Activated CD4-positive, alpha-beta T cell treated with anti-CD3 and anti-CD28 coated beads, Interleukin-2, amount 50 U/mL, for 24 hours (primary cell): ENCODE measurements at places on chromosomes 2 and 18.

DNA sequence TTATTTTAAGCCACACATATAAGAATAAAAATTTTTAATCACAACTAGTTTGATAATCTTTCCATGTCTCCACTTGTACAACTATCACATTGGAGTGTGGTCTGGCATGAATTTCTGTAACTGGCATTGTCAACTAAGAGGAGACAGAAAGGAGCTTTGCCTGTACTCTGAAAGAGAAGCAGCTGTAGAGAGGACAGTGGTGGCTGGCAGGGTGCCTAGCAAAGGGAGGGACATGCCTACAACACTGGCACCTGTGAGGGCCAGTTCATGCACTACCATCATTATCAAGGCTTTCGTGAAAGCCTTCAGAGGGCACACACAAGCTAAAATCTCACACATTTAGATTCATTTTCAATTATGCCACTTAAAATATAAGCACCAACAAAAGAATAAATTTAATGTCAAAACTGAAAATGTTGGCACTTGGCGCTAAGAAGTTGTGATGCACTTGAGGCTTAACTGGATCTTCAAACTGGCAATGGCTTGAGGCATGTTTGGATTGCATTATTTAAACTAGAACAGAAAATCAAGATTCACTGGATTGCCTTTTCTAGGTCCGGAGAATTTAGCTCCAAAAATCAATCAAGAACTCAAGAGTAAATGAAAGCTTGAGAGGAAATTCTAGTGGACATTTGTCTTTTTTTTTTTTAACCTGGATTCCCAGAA lies 238.6 kb downstream of the ZNF385B start:
- DNase-seq = no peak

DNA sequence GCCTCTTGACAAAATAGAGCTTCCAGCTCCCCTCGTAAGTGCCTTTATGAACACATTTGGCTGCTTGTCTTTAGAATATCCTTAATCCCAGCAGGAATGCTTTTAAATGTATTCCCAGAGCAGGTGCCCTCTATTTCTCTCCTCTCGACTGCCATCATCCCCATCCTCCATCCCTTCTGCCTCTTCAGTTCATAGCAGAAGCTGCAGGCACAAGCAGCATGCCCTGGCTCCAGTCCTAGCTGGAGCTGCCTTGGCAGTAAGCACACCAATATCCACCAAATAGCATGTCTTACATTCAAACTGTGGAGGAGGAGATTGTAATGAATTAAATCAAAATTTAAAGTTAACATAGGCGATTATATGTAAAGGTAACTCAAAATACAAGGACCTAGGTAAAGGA lies 891.3 kb upstream of the SLC39A10 start:
- no peak for DNase-seq

- DNase-seq = no peak
Observed at GRCh38 chr18:69968039-69968438, 20.4 kb upstream of the CD226 start.

DNA sequence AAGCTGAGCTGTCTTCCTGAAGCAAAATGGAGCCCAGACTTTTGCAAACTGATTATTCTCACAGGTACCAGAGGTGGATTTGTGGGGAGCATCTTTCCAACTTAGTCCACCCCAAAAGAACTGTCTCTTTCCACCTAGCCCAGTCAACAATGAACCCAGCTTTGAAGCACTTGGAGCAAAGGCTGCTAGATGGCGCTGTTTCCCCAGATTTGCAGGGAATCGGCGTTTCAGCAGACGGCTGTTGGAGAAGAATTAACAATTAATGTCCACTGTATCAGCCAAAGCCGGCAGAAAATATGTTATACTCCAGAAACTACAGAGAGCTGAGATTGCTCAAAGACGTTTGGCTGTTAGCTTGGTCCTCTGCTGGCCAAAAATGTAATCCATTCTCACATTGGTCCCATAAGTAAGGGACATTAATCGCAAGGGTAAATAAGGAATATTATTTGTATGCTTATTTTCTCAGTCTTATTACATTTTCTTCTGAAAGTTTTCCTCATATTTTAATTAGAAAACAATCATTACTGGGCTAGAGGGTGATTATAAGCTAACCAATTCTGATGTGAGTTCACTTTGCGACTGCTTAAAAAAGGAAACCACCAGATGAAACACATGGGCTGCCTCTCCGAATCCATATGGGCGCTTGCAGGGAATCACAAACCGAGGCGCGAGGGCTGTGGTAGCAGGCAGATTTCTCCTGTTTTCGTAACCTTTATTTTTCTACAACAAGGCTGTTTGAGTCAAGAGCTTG lies 423.8 kb upstream of the MEX3C start:
- DNase-seq = no peak

- DNase-seq = no peak
Observed at GRCh38 chr2:142930835-142931398, 53.5 kb downstream of the KYNU start.

DNA sequence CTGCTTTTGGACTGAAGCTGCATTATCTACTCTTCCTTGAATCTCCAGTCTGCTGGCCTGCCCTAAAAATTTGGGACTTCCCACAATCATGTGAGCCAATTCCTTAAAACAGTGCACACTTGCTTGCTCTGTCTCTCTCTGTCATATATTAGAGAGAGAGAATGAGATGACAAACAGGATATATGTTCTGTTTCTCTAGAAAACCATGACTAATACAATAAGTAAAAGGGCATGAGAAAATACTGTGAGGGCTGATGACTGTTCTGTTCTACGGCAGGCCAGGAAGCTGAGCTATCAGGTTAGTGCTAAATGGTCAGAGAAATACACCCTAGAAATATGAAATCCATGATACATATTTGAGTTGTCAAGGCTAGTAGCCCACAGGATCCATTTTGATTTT lies 1896.8 kb upstream of the CELF4 start:
- no peak for DNase-seq

- no peak for DNase-seq
Observed at GRCh38 chr2:45477546-45477945, 133.5 kb downstream of the SRBD1 start.

DNA sequence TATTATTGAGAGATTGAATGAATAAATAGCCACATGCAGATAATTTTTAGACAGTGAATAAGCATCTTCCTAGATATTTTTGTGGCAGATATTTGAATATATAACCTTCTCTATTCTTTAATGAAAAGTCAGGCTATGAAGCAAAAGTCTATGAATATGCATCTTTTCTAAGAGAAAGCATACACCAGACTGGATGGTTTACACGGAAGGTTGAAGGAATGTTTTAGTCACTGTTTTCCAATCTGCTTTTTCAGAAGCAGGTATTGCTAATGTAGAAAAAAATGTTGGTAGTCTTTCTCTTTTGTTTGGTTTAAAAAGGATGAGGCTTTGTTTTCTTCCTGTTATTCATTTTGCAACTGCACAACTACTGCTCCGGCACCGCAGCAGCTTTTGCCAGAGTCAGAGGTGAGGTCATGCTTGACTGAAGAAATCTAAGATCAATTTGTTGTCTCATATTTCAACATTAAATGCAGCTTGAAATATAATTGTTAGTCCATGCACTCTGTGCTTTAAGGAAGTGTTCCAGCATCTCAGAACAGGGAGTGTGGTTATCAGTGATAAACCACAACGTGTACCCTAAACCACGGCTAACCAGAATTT lies 1540.8 kb upstream of the PIK3C3 start:
- no peak for DNase-seq

DNA sequence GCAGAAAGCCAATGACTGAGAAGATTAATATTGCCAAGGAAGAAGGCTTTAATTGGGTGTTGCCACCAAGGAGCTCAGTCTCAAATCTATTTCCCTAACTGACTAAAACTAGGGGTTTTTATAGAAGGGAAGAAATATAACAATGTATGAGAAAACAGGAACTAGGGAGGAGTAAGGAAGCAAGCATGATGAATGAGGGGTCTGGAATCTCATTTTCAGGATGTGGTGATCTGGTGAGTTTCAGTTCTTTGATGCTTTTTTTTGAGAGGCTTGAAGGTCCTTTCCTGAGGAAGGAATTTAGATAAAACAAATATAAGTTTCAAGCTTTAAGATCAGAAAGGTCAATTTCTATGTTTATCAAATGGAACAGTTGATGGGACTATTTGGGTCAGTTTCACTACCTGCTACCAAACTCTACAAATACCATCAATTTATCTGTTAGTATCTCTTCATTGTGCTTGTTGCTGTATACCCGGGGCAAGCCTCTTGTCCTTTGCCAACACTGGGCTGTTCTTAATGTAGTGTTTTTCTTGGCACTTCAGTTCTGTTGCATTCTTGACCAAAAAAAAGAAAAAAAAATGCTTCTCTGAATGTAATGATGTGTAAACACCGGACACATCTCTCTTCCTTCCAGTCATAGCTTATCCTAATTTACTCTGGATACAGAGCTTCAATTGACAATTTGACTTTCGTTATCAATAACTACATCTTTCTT lies 357.0 kb downstream of the GALNT13 start:
- DNase-seq = no peak

DNA sequence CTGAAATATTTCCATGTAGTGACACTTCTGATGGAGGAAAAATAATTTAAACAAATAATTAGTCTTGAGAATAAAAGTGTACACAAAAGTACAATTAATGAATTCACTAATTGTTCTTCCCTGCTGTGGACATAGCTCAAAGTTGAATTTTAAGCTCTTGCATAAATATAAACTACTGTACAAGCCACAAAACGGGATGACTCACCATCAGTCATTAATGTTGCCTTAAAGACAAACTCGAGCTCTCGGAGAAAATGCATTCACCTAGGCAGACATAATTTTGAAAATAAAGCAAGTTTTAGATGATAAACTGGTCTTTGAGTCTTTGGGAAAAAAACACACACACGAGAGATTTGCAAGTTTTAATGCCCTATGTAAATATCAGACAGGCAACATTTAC lies 436.4 kb downstream of the ZNF521 start:
- no peak for DNase-seq

- DNase-seq = no peak
Observed at GRCh38 chr2:43566461-43566729, 29.4 kb downstream of the THADA start.

GRCh38 chr2:165558832-165559231 lies 89.3 kb downstream of the CSRNP3 start:
- DNase-seq = no peak

DNA sequence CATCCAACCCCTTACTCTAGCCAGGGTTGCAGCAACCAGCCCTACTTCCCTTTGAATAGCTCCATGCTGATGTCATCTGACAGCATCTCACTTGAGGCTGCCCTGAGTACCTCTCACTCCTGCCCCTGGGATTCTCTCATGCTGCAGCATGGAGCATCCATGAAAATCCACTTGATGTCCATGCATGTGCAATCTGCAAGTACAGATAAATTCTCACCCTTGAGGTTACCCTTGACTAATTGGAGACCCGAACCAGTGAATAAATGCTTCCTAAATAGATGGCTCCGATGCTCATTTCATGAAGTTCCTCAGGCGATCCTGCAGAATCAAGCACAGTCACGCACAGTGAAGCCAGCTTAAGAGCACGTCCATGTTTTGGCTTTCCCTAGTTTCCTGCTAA lies 298.3 kb downstream of the RBM43 start:
- DNase-seq = no peak

GRCh38 chr18:22488554-22488953 lies 70.8 kb upstream of the CTAGE1 start:
- no peak for DNase-seq
